ENCODE measurements at places on chromosomes 6 and 20. TPM values are rescaled to one million over a fixed set of nuclear protein-coding genes. Genes with fewer than 3 reads are reported as not detected.
A peak's percentile ranks its signal among the peaks of the same experiment; 100 is the strongest.

The TAGAP gene
- total RNA-seq: 0.92 TPM

The CALHM4 gene
- total RNA-seq: not detected

The ZFAND3 gene
- 42.6 TPM for total RNA-seq

The ACOT8 gene
- total RNA-seq: 14.0 TPM

The KIAA1755 gene
- 0.32 TPM for total RNA-seq

The CFB gene
- total RNA-seq: 36.1 TPM

The HS3ST5 gene
- not detected for total RNA-seq

DNA sequence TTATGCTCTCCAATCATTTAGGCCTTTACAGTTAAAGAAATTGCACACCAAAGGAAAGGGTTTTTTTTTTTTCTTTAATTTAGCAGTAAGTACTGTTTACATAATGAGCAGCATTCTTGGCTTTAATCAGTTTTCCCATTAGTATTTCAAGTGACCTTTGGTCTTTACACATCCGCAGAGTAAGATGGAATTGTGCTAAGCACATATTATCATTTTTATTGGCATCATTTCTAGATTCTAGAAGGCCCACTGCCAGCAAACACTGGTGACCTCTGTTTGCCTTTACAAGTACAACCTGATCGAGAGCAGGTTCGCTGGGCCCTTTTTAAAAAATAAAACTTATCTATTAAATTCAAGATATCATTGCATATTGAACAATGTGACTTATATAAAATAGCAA, 104.3 kb downstream of the ADGRG6 start:
- ATAC-seq: no peak

DNA sequence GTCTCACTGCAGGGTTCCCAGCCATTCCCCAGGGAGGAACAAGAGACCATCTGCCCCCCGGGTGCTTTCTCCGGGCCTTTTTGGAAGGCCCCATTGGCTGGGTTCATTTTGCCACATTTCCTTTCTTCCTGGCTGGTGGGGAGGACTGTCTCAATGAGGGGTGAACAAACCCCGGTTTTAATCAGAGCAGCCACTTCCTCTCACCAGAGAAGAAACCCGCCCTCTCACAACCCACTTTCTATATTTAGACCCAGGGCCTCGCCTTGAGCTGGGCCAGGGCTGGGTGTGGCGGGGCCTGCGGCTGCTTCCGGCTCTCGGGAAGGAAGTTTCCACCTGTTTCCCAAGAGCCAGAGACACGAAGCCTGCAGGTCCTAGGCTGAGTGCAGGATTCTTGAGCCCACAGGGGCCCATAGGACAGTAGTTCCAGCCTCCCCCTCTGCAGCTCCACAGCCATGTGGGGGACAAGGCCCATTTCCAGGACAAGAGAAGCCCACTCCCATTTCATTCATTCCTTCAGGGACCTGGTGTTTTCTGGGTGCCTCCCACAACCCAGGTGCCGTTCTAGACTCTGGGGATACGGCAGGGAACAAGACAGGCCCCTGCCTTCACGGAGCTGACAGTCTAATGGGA, 41.8 kb downstream of the RBM38 start:
- peak; percentile 54 for ATAC-seq

GRCh38 chr6:83258517-83258916, 65.4 kb downstream of the RWDD2A start:
- ATAC-seq: peak; percentile 38

- peak; percentile 89 for ATAC-seq
Measured at GRCh38 chr20:34579191-34579978, 20.9 kb downstream of the MAP1LC3A start.

- no peak for ATAC-seq
Measured at GRCh38 chr6:139855671-139856311, 481.3 kb upstream of the CITED2 start.

Measured in esophagus mucosa (tissue), 1 donor.